Activated CD4-positive, alpha-beta T cell treated with anti-CD3 and anti-CD28 coated beads, Interleukin-2, amount 10 ng/mL, durations not matched to agents 7 days and 5 days (primary cell): ENCODE measurements at places on chromosomes 2 and 18. TPM values are rescaled to one million over a fixed set of nuclear protein-coding genes. Genes with fewer than 3 reads are reported as not detected.

GRCh38 chr18:80046961-80047541, 12.8 kb downstream of the RBFA start:
- no peak for DNase-seq

DNA sequence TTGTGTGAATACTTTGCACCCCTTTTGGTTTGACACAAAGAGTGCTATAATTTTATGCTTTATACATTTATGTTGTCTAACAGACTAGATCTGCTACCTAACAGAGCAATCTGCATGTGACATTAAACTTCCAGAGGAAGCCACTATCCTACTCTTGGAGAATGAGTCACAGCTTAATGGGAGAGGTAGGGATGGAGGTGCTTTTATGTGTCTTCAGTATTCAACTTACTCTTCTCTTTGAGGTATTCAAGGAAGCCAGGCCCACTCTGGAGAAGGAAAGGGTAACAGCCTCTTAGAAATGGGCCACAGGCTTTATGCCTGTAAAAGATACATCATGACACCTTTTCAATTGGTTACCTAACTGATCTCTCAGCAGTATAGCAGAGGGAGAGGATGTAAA, 85.8 kb upstream of the NEUROD1 start:
- no peak for DNase-seq

DNA sequence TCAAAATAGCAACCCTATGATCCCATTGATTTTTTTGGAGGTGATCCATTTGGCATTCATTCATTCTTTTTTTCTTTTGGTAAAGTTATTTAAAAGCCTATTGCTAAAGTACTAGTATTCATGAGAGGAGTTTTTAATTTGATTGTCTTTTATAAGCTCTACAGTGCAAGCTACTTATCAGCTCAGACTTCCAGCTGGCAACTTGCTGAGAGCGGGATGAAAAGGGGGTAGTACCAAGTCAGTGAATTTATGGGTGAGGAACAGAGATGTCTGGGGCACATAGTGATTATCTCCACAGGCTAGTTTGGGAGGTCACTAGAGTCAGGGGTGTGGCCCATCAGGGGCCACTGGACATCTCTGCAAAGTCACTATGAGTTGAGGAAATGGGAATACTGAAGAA, 202.4 kb downstream of the PIK3C3 start:
- no peak for DNase-seq

The LONRF2 gene
- total RNA-seq: 0.02 TPM

DNA sequence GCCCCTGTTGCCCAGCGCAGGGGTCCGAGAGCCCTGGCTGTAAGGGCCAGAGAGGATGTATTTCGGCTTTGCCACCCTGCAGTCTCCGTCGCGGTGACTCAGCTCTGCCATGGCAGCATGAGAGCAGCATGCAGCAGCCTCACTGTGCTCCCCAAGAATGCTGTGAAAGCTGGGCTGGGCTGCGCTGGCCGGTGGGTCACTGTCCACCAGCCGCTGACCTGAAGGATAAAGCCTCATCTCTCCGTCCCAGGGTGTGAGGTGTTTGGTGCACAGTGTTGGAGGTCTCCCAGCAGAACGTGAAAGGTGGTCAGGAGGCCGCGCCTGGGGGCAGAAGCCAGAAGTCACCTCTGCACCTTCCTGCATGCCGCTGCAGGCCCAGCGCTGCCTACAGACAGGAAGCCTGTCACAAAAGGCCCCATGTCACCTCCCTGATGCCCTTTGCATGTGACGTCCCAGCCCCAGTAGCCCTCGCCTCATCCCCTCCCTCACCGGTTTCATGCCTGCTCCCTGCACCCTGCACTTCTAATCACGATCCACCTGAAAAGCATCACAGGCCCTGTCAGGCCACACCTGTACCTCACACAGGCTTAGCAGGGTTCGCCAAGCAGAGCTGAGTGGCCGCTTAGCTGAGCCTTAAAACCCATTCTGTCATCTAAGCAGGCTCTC, 342.1 kb downstream of the EIPR1 start:
- no peak for DNase-seq

The SDC1 gene
- 0.19 TPM for total RNA-seq

DNA sequence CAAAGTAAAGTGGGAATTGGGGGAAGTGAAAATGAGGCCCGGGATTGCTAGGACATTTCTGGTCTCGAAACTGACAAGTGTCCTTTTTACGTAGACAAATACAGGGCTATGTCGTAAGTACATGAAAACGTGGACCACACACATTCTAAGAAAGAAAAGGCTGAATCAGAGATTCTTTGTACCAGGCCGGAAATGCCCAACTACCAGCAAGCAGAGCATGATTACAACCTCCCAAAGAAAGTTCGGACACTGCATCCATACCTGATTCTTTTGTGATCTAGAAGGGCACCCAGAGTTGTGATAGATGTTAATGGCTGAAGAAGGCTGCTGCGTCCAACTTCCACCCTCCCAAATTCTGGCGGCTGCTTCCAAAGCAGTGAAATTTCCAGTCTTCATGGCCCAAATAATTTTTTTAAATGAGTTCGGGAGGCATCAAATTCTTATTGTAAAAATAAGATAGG, 1.7 kb downstream of the RBMS1 start:
- DNase-seq: peak; percentile 22

DNA sequence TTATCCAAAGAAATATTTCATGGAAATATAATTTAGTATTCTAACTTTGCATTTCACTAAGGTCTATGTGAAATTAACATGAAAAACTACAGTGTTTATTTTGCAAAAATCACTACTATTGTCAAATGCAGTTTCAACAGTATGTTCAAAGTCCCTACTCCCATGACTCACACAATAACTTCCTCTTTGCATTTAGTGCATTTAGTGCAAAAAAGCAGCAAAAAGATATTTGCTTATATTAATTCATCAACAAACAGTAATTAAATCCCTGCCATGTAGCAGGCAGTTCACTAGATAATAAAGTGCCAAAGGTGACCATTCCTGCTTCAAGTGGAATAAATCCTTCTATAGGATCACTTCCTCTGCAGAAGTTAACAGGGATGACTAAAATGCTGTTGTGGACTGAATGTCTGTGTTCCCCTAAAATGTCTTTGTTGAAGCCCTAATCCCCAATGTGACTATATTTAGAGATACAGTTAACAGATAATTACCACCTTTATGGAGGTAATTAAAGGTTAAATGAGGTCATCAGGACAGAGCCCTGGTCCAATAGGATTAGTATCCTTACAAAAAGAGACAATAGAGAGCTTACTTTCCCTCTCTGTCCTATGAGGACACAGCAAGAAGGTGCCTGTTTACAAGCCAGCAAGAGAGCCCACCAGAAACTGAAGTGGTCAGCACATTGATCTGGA, 61.7 kb downstream of the STK39 start:
- DNase-seq: no peak

- peak; percentile 9 for DNase-seq
Observed at GRCh38 chr18:44680273-44681075, at the start of gene SETBP1. Gene SETBP1, plus strand, starts transcription at chr18:44680888. Its CDS starts 20,459 bp downstream, at chr18:44701347.

- DNase-seq: no peak
Observed at GRCh38 chr2:234677758-234678538, 181.1 kb upstream of the ARL4C start.

The CNGA3 gene
- total RNA-seq: not detected
